Neuronal stem cell (in vitro differentiated cells): ENCODE measurements at places on chromosomes 4 and X.

DNA sequence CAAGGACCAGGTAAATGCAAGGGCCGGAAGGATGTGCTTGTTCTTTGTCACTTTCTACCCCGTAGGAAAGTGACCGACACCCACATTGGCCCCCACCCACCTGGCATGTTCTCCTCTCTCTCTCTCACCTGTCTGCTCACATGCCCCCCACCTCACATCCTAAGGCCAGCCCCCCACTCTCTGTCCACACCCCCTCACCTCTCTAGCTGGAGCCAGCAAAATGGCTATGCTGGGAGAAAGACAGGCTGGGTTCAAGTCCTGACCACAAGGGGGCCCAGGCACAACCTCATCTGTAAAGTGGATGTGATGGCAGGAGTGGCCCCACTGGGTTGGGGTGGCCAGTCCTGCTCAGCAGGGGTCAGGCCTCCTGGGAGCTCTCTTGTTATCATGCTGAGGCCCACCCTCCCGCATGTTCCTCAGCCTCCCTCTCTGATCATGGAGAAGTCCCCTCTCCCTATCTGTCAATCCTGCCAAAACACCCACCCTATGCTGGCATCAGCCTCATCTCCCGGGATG is 1.7 kb upstream of the PPP2R2C start:
- peaks cover 44% of the 10 kb centered on the region for H3K27me3 ChIP-seq
- H3K36me3 ChIP-seq: no peaks in the 10 kb centered on the region
- peaks cover 2% of the 10 kb centered on the region for H3K4me1 ChIP-seq
- no peak overlapping the region for H3K4me3 ChIP-seq

- H3K4me1 ChIP-seq: no peaks in the 10 kb centered on the region
These were observed 58.7 kb upstream of the STARD8 start for GRCh38 chrX:68588602-68589371.

DNA sequence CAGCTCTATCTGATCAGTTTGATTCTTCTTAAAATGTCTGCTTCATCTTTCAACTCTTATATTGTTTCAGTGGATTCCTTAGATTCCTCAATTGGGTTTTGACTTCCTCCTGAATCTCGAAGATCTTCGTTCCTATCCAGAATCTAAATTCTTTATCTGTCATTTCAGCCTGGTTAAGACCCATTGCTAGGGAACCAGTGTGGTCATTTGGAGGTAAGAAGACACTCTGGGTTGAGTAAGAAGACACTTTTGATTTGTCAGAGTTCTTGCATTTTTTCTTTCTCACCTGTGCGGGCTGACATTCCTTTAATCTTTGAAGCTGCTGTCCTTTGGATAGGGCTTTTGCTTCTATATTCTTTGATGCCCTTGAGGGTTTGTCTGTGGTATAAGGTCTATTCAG is 291.9 kb downstream of the SLC7A11 start:
- no peak overlapping the region for H3K27ac ChIP-seq
- DNase-seq: no peak

DNA sequence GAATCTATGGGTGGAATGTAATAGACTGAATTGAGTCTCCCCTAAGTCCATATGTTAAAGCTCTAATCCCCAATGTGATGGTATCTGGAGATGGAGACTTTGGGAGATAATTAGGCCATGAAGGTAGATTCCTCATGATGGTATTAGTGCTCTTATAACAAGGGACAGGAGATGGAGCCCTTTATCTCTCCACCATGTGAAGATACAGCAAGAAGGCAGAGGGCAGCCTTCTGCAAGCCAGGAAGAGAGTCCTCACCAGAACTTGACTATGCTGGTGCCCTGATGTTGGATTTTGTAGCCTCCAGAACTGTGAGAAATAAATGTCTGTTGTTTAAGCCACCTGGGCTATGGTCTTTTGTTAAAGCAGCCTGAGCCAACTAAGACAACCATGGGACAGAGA is 76.4 kb upstream of the F8A3 start:
- no peak overlapping the region for H3K4me3 ChIP-seq
- no peak overlapping the region for H3K27ac ChIP-seq
- no peaks in the 10 kb centered on the region for H3K36me3 ChIP-seq

DNA sequence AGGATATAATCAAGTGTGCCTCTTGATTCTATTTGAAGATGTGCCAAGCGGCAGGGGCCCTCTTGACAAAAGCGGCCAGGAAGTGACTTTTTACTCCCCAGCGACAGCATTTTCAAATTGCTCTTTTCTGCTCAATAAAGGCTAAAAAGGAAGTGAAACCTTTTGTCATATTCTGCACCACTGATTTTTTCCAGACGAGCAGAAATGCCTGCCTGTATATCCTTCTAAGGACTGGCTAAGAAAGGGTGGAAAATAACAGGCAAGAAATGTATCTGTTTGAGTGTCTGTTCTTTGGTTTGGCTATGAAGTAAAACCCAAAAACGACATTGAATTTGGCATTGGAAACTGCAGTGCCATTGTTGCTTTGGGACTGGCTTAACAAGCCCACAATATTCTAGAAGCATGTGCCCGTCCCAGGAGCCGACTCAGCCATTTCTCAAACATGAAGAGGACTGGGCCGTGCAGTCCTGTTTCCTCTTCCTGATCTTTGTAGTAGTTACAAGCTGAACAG is 25.4 kb downstream of the TMSB4X start:
- no peak overlapping the region for H3K4me3 ChIP-seq
- peaks cover 23% of the 10 kb centered on the region for H3K4me1 ChIP-seq
- H3K27ac ChIP-seq: no peak overlapping the region
- DNase-seq: no peak

GRCh38 chr4:52250154-52250553 is 199.1 kb downstream of the SPATA18 start:
- no peak overlapping the region for H3K4me3 ChIP-seq
- H3K27me3 ChIP-seq: no peaks in the 10 kb centered on the region
- no peak overlapping the region for H3K27ac ChIP-seq
- DNase-seq: no peak
- no peaks in the 10 kb centered on the region for H3K36me3 ChIP-seq

DNA sequence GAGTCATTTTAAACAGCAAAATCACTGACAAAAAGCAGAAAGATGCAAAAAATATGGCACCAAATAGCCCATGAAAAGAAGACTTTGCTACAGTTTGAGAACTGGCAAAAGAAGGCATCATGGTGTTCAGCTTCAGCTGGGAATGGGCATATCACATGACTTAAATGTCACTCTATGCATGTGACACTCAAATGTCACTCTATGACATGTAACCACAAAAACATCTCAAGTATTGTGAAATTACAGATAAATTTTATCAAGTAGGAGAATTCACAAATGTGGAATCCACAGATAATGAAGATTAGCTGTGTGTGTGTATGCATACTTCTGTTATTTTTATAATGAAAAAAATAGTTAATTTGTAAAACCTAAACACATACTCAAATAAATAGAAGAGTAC is 81.9 kb downstream of the ATP10D start:
- H3K27me3 ChIP-seq: no peaks in the 10 kb centered on the region
- no peak overlapping the region for H3K4me3 ChIP-seq
- H3K4me1 ChIP-seq: no peaks in the 10 kb centered on the region
- no peaks in the 10 kb centered on the region for H3K36me3 ChIP-seq

GRCh38 chrX:119419146-119419545 is 20.0 kb downstream of the SLC25A43 start:
- no peaks in the 10 kb centered on the region for H3K27me3 ChIP-seq
- H3K36me3 ChIP-seq: no peaks in the 10 kb centered on the region
- no peak for DNase-seq
- no peaks in the 10 kb centered on the region for H3K4me1 ChIP-seq

GRCh38 chrX:1582686-1583437 is 8.5 kb upstream of the AKAP17A start:
- no peaks in the 10 kb centered on the region for H3K27me3 ChIP-seq
- H3K4me3 ChIP-seq: no peak overlapping the region
- no peak overlapping the region for H3K27ac ChIP-seq
- no peak for DNase-seq
- H3K4me1 ChIP-seq: no peaks in the 10 kb centered on the region

DNA sequence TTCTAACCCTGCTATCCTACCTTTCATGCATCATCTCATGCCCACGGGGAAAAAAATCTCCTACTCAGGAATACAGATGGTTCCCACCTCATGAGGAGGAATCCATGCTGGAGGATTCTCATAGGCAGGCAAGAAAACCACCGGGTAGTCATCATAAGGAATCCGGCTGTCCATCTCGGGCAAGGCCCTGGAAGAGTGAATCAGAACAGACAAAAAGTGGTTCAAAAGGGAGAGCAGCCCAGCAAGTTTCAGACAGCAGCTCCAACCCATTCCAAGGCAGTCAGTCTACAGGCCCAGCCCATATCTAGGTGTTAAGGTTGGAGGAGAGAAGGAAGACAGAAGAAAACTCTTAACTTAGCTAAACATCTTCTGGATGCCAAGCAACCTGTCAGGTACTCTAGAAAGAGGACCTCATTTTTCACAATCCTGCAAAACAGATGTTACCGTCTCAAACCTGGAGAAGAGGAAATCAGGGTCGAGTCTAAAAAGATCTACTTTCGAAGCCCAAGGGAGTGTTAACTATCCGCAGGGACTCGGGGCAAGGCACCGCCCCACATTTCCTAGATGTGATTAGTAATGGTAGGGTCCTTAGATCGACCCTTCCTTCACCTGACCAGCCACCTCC is 447 bp downstream of the PDZD11 start:
- H3K36me3 ChIP-seq: peaks cover 53% of the 10 kb centered on the region
- no peak overlapping the region for H3K27ac ChIP-seq
- peak overlapping the region; percentile 92 for H3K4me3 ChIP-seq

DNA sequence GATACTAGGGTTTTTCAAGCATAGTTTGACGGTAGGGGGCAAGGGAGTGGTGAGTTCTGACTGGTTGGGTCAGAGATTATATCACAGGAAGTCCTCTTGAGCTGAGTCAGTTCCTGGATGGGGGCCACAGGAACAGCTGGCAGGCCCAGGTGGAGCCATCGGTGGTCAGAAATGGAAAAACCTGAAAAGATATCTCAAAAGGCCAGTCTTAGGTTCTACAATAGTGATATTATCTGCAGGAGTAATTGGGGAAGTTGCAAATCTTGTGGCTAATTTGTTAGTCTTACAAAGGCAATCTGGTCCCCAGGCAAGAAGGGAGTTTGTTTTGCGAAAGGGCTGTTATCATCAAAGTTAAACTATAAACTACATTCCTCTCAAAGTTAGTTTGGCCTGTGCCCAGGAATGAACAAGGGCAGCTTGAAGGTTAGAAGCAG is 159.3 kb downstream of the PTCHD1 start:
- H3K36me3 ChIP-seq: no peaks in the 10 kb centered on the region
- no peaks in the 10 kb centered on the region for H3K4me1 ChIP-seq
- no peak overlapping the region for H3K27ac ChIP-seq
- no peak overlapping the region for H3K4me3 ChIP-seq
- H3K27me3 ChIP-seq: no peaks in the 10 kb centered on the region
- no peak for DNase-seq

DNA sequence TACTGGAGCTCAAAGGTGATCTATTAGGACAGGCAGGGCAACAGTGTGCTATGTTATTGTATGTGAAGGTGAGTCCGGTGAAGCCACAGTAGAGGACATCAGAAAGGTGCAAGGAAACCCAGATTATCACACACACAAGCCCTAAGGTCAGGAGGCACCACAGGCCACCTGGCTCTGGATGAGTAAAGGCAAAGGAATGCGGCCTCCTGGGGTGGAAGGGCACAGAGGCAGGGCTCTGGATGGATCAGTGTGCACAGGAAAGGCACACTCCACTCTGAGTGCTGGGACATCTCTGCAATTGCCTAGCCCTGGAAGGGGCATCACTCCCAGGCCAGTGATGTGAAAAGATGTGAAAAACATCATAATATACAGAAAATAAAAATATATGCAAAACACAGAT is 683.5 kb downstream of the TRIML1 start:
- DNase-seq: peak; percentile 15
- H3K36me3 ChIP-seq: no peaks in the 10 kb centered on the region
- peaks cover 11% of the 10 kb centered on the region for H3K4me1 ChIP-seq
- no peak overlapping the region for H3K4me3 ChIP-seq

GRCh38 chrX:70437921-70438665 is 6.5 kb upstream of the DLG3 start:
- DNase-seq: no peak
- H3K36me3 ChIP-seq: no peaks in the 10 kb centered on the region
- H3K27ac ChIP-seq: no peak overlapping the region
- H3K4me3 ChIP-seq: no peak overlapping the region
- no peaks in the 10 kb centered on the region for H3K27me3 ChIP-seq

GRCh38 chrX:122591546-122591945 is 592.5 kb upstream of the GRIA3 start:
- no peaks in the 10 kb centered on the region for H3K27me3 ChIP-seq
- no peaks in the 10 kb centered on the region for H3K36me3 ChIP-seq
- no peak overlapping the region for H3K27ac ChIP-seq
- no peaks in the 10 kb centered on the region for H3K4me1 ChIP-seq
- no peak overlapping the region for H3K4me3 ChIP-seq

DNA sequence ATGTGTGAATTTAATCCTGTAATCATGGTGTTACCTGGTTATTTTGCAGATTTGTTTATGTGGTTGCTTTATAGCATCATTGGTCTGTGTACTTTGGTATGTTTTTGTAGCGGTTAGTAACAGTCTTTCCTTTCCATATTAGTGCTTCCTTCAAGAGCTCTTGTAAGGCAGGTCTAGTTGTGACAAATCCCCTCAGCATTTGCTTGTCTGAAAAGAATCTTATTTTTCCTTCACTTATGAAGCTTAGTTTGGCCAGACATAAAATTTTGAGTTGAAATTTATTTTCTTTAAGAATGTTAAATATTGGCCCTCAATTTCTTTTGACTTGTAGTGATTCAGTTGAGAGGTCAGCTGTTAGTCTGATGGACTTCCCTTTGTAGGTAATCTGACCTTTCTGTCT is 1096.1 kb upstream of the SLIT2 start:
- H3K36me3 ChIP-seq: no peaks in the 10 kb centered on the region
- no peak for DNase-seq
- H3K27ac ChIP-seq: no peak overlapping the region
- no peaks in the 10 kb centered on the region for H3K4me1 ChIP-seq
- H3K4me3 ChIP-seq: no peak overlapping the region

GRCh38 chr4:87005690-87006425 is 71.0 kb downstream of the AFF1 start:
- peaks cover 20% of the 10 kb centered on the region for H3K4me1 ChIP-seq
- peak overlapping the region; percentile 98 for H3K27ac ChIP-seq
- H3K27me3 ChIP-seq: no peaks in the 10 kb centered on the region
- H3K4me3 ChIP-seq: peak overlapping the region; percentile 69
- no peaks in the 10 kb centered on the region for H3K36me3 ChIP-seq
- no peak for DNase-seq

DNA sequence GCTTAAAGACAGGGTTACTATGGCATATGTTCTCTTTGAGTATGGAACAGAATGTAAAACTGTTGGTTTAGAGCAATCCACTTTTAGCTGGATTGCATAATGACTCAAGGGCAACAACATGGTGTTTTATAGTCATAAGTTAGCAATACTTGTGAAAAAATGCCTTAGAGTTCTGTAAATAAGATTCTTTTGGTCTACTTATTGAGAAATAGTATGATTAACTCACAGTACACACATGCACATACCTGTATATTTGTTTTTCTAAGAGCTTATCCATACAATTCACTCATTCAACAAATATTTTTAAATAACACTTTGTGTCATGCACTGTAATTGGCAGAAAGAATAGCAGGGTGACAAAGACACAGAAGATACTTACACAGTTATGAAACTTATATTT is 1415.5 kb downstream of the PCDH7 start:
- no peak overlapping the region for H3K27ac ChIP-seq
- DNase-seq: no peak
- no peaks in the 10 kb centered on the region for H3K36me3 ChIP-seq
- H3K27me3 ChIP-seq: no peaks in the 10 kb centered on the region
- no peaks in the 10 kb centered on the region for H3K4me1 ChIP-seq

- H3K27me3 ChIP-seq: no peaks in the 10 kb centered on the region
- DNase-seq: no peak
- H3K27ac ChIP-seq: no peak overlapping the region
- H3K4me3 ChIP-seq: no peak overlapping the region
- H3K36me3 ChIP-seq: no peaks in the 10 kb centered on the region
- no peaks in the 10 kb centered on the region for H3K4me1 ChIP-seq
These were observed 27.6 kb downstream of the CLCN4 start for GRCh38 chrX:10184411-10184810.
